H54 (cell line): ENCODE measurements at places on chromosomes 6 and 20.

- DNase-seq, result no peak
Observed at GRCh38 chr6:34947561-34947960, 58.5 kb downstream of the ANKS1A start.

DNA sequence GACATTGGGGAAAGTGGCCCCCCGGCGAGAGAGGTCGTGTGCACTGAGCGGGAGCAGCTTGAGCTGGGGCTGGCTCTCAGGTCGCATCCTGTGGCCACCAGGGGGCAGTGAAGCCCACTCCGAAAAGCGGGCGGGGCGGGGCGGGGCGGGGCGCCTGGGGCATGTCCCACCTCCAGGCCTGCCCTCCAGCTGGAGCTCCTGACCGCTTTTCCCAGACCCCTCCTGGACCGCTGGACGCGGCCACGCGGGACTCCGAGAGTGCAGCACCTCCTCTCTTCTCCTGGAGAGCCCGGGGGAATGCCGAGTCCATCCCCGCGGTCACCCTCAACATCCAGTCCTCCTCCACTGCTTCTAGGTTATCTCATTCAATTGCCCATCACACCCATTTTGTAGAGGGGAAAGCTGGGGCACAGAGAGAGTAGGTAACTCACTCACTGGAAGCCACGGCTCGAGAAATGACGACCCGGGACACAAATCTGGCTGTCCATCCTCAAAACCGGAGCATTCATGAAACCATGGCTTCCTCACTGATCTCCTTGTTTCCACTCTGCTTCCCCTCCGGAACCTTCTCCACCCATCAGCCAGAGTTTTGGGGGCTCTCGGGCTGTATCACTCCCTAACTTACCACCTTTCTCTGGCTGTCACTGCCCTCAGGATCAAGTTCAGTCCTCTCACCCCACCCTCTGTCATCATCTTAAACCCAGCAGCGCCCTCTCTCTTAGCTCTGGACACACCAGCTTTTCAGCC lies 24.1 kb downstream of the COX4I2 start:
- DNase-seq, result peak; percentile 79

DNA sequence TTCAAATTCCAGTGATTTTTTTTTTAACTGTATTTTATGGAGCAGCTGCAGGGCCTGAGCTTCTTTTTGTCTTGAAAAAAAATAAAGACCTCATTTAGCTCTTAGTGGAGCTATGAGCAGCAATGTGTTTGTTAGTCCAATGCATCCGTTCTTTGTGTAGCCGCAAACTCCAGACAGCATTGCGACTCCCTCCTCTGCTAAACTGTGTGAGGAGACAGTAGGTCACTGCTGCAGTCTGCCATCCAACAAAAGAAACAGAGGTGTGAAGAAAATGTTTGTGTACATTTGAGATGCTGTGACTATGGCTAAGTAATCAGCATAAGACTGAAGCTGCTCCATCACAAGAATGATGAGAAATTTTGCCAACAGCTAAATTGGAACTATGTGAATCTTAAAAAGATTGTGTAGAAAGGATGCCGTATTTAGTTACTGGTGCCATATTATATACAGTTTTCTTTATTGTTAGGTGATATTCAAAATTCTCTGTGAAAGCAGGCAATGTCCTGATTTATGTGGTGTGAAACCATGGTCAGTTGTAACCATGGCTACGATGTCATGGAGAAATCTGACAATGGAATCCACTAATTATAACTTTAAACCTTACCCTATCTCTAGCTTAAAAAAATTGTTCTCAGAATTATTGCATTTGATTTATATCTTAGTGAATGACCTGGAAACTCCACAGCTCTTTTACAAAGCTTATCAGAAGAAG lies 428.8 kb upstream of the EPHA7 start:
- no peak for DNase-seq

- no peak for DNase-seq
Observed at GRCh38 chr20:30412972-30413371, 844.5 kb upstream of the DEFB115 start.

GRCh38 chr6:7338031-7338430 lies 25.0 kb upstream of the SSR1 start:
- DNase-seq, result no peak
